ENCODE measurements at places on chromosomes 13 and 19.
A peak's percentile ranks its signal among the peaks of the same experiment; 100 is the strongest.

GRCh38 chr19:48500830-48501493 is 10.7 kb downstream of the LMTK3 start:
- no peak for DNase-seq

GRCh38 chr13:91722267-91722884 is 324.0 kb downstream of the GPC5 start:
- DNase-seq, result no peak

GRCh38 chr19:37778613-37779126 is 716 bp downstream of the ZNF573 start:
- DNase-seq, result no peak

DNA sequence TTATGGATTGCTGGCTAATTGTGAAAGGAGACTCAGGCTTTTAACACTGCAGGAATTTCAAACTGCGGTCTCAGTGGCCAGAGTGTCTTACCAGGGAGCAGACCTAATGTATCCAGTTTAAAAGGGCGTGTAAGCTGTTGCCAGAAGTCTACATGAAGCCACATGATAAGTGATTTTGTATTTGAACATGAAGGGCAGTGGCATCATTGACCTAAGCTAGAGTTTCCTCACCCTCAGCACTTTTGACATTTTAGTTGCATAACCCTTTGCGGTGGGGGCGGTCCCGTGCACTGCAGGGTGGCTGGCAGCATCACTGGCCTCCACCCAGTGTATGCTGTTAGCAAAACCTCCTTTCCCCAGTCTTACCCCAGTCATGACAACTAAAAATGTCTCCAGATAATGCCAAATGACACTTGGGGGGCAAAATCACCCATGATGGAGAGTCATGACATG is 23.7 kb upstream of the GPR18 start:
- DNase-seq, result peak; percentile 10

- DNase-seq, result no peak
Measured at GRCh38 chr19:21482863-21483276, 22.5 kb upstream of the ZNF429 start.

DNA sequence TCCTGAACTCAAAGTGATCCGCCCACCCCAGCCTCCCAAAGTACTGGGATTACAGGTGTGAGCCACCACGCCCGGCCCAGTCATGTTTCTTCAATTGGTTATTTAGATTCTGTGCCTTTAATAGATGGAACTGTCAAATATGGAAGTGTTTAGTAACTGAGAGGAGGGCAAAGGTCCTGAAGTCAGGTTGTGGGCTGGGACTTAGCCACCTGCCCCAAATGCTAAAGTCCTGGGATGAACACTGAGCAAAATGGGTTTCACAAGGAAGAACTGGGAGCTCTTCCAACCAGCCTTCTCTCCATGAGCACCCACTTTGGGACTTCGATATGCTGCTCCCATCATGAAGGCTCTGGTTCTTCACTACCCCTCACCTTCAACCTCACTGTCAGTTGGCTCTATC is 21.7 kb downstream of the AKAP8 start:
- DNase-seq, result no peak

GRCh38 chr13:80361298-80361697 is 20.4 kb upstream of the SPRY2 start:
- no peak for DNase-seq

- DNase-seq, result no peak
Measured at GRCh38 chr13:73070451-73071098, 11.8 kb downstream of the KLF5 start.

DNA sequence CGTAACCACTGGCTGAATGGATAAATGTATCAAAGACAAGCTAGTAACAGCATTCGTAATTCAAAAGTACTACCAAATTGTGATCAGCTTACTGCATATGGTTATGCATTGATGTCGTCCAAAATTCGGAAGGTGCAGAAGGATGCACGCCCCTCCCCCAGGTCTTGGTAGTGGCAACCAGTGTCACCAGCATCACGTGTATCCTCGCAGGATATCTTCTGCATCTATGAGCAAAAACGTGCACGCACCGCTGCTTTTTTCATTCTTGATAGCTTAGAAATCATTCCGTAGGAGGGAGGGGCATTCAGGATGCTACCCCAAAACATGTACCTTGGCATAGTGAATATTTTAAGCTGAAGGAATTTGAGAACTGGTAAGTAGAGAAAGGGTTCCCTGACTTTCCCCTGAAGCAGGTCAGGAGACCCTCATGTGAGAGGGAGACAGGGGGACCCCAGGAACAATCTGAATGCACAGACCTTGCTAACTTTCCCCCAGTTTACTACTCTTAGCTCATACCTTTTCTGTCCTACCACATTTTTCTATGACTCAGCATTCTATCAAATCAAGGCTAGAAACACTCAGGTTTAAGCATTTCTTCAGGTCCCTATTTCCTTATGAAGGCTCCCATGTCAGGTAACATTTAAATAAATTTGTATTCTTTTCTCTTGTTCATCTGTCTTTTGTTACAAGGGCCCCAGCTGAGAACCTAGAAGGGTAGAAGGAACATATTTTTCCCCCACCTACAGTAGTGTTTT is 61.2 kb upstream of the TM9SF2 start:
- DNase-seq, result no peak

DNA sequence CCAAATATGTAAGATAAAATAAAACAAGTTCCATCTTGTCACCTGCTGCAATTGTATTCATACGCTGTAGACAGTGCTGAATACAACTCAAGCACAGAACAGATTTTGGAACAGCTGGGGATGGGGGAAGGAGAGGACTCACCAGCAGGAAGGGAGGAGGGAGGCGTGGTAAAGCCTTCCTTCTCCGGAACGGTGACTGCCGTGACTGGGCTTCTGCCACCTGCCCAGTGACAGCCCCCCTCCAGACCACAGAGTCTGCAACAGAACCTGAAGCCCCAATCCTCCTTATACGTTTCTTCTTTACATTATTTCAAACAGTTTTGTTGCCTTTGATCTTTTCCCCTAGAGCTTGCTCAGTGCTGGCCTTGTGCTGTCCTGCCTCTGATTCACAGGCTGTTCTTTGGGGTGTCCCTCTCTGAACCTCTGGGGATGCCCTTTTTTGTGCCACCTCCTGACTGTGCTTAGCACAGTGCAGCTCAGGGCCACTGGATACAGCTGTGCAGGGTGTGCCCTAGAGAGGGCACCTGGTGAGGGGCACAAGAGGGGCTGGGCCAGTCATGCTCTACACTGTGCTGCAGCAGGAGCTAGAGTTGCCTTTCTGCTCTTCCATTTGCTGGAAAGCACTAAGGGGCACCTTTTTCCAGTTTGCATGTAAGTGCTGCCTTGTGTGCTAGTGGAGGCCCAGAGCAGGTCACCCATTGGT is 213.0 kb downstream of the ZIC5 start:
- no peak for DNase-seq

GRCh38 chr13:59230484-59231264 is 933.1 kb downstream of the DIAPH3 start:
- DNase-seq, result no peak

DNA sequence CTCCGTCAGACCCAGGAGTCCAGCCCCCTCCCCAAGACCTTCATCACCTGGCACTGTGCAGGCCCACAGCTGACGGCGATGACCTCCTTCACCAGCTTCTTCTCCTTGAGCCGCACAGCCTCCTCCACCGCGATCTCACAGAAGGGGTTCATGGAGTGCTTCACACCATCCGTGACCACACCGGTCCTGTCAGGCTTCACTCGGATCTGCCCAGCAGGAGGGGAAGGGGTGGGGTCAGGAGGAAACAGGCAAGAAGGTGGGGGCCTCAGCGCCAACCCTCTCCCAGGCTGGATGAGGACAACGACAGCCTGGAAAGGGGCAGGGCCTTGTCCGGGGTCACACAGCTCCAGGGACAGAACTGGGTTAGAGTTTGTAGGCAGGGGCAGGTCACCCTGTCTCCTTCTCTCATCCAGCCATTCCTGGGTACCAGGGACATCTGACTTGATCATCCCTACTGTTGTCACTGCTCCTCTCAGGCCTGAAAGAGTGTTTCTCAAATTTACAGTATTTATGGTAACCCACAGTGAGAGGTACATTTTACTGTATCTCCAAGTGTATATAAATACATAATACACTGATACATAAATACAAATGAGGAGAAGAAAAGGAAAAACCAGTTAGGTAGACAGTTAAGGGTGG is 12.0 kb downstream of the ETFB start:
- no peak for DNase-seq

- DNase-seq, result no peak
Measured at GRCh38 chr19:18785179-18786124, 5.7 kb downstream of the COMP start.

DNA sequence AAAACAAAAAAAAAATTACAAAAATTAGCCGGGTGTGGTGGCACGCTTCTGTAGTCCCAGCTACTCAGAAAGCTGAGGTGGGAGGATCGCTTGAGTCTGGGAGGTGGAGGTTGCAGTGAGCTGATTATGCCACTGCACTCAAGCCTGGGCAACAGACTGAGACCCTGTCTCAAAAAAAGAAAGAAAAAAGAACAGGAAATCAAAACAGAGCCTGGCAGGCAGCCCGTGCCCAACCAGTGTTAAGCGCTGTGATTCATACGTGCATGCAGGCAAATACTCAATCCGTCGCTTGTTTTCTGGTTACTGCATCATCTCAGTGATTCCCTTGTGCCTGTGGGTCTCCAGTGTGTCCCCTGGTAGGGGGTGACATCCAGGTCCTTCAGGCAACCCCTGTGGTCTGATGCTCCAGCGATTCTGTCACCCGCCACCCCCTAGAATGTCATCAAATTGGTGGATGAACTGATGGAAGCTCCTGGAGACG is 18.1 kb downstream of the DDX39A start:
- DNase-seq, result no peak

DNA sequence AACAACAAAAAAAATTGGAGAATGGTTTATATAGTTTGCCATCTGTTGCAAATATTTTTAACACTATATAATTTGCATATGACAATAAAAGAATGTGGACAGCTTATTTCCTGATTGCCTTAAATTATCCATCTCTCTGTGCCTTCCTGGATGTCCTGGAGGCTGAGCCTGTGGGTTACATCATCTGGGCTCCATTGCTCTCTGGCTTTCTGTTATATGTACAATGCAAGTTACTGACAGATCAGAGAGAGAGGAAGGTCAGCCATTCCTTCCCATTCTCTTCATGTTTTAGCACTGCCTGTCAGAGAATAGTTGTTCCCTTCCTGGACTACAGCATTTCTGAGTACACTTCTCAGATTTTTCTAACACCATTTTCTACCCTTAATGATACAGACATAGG is 758.3 kb upstream of the PCDH20 start:
- no peak for DNase-seq

GRCh38 chr13:105936816-105937215 is 598.6 kb downstream of the EFNB2 start:
- DNase-seq, result no peak

DNA sequence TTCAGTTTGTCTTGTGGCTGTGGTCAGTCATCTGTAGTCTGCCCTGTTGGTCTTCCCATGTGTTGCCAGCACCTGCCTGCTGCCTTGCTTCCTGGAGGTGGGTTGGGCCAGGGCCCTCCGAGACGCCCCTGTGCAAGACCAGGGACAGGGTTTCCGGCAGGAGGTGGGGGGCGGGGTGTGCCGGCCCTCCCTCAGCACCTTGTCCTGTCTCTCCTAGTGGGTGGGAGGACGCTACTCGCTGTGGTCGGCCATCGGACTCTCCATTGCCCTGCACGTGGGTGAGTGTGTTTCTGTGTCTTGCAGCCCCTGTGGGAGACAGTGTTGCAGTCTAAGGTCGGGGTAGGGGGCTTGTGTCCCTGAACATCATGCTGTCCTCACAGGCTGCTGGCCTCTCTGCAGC is 11.2 kb upstream of the PDCD2L start:
- no peak for DNase-seq

DNA sequence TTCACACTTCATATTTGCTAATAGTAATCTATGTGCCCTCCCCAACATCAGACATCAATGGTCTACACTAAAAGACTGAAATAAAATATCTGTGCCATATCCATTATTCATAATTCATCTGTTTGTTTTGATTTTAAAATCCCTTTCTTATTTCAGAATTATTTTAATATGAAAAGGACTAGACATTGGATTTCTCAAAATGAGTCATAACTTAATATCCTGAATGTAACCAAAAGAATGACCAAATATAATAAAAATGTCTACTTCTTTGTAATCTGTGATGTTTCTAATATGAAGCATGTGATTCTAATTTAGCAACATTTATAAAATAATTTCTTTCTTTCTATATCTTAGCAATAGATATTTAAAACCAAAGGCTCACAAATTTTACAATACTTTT is 64.9 kb downstream of the MZT1 start:
- DNase-seq, result no peak

- DNase-seq, result no peak
Measured at GRCh38 chr19:52898101-52898500, 666 bp upstream of the ZNF320 start.

GRCh38 chr19:51811344-51811743 is 16.4 kb downstream of the FPR3 start:
- DNase-seq, result no peak

DNA sequence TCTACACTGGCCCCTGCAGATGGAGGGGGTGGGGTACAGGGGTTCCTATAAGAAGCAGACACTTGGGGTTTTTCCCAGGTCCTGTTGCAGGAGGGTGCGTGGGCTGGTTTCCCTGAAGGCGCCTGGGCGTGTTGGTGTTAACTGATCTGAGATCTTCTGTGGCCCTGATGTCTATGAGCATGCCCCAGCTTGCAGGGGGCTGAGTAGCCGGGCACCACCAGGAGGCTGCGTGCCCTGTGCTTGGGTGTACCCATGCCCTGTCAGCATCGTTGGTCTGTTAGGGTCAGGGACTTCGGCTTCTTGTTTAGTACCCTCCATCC is 45.3 kb downstream of the CAPN12 start:
- no peak for DNase-seq

GRCh38 chr19:10270180-10270615 is 722 bp upstream of the ICAM1 start:
- DNase-seq, result no peak

DNA sequence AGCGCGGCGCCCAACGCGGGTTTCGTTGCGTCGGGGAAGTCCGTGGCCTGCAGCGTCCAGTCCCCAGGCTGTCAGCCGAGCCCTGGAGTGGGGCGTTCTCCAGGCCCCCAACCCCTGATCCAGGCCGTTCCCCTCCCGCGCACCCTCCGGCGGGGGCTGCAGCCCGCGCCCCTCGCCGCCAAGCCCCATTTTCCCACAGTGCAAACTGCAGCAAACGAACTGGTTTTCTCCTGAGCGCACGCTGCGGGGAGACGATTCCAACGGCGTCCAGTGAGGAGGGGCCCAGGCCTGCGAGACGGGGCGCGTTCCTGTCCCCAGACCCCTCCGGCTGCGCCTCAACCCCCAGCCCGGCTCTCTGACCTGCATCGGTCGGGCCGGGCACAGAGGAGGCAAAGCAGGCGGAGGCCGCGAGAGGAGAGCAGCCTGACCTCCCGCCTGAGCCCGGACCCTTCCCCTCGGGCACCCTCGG is 4.4 kb upstream of the ONECUT3 start:
- DNase-seq, result no peak

DNA sequence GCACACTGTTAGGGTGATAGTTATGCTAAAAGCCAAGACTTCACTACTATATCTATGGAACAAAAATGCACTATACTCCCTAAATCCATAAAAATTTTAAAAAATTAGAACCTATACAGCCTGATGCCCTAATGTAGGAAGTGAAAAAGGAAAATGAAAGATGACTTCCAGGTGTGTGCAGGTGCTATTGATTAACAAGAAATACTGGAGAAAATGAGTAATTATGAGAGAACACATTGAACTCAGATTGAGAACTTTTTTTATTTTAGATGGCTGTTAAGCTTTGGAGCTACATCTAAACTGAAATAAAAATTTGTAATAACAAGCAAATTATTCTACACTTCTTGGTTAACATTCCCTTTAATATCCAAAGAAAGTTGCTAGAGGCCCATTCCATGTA is 1015.7 kb downstream of the PCDH9 start:
- no peak for DNase-seq

All from thoracic aorta (tissue), 2 donors.